ENCODE measurements at places on chromosomes 7 and 10.

- no peak for DNase-seq
Observed at GRCh38 chr10:73801253-73801590, 10.2 kb downstream of the NDST2 start.

- no peak for DNase-seq
Observed at GRCh38 chr10:116719804-116720203, 22.6 kb downstream of the HSPA12A start.

DNA sequence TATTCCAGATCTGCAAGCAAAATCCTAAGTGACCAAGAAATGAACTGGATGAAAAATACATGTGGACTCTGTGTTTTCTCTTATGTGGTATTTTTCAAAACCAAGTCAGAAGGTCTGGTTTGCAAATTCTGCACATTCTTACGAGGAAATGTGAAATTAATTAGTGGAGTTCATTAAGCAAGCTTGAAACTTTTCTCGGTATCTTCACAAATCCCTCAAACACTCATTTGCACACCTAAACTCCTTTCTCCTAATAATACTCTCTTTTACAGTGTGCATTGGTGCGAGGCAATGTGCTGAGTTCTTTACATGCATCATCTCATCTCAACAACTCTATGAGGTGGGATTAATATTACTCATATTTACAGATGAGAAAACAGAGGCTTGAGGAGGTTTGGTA, 82.1 kb downstream of the MTERF1 start:
- no peak for DNase-seq

DNA sequence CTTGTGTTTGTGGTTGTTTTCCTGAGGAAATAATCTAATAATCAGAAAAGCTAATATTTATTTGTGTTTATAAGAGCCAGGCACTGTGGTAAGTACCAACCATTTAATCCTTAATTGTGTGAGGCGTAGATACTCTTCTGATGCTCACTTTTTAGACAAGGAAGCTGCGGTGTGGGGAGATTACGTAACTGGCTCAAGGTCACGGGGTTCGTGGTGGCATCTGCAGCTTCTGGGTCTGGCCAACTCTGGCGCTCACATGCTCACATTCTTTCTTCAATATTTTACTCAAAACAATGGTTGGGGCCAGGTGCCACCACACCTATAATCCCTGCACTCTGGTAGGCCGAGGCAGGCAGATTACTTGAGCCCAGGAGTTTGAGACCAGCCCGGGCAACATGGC, 77.6 kb downstream of the RALA start:
- DNase-seq: no peak

GRCh38 chr10:42982891-42983506, 93.9 kb upstream of the RET start:
- no peak for DNase-seq

DNA sequence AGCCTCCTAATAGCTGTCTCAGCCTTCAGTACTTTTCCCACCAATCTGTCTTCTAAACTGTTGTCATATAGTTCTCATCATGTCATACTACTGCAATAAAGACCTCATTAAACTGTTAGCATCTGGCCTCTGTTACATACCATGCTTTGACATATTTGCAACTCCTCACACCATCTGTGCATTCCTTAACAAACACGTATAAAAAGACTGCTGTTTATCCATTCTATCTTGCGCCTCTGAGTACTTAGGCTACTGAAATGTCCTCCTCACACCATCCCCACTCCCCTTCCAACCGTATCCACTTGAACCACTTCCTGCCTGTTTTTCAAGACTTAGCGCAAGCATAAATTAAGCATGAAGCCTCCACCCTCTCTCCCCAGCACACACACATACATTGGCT, 41.6 kb downstream of the SLC16A9 start:
- DNase-seq: no peak

GRCh38 chr10:35492386-35493195, 112.5 kb upstream of the GJD4 start:
- DNase-seq: no peak

DNA sequence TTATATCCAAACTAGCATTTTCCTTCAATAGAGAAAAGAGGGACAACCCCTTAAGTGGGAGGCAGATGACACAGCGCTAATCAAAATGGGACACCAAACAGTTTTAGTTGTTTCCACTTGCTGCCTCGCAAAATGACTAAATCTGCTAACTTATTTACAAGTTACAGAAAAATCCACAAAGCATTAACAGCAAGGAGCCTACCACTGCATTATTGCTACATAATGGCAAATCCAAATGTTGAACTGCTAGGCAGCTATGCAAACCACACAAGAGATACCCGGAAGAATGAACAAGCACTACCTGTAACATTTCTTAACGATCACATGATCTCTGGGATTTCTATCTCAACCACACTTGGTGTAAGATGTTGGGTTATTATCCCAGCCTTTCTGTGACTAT, 96.7 kb downstream of the SFMBT2 start:
- no peak for DNase-seq

GRCh38 chr7:38704041-38704547, 72.9 kb upstream of the AMPH start:
- no peak for DNase-seq

DNA sequence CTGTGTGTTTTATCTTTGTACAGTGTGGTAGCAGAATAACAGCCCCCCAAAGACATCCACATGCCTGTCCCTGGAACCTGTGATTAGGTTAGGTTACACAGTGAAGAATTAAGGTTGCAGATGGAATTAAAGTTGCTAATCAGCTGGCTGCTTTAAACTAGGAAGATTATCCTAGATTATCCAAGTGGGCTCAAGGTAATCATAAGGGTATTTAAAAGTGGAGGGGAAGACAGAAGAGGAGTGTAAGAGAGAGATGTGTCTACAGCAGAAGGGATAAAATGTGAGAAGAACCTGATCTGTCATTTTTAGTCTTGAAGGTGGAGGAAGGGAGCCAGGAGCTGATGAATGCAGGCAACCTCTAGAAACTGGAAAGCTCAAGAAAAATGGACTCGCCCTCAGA, 117.6 kb downstream of the ARHGAP22 start:
- DNase-seq: no peak

GRCh38 chr7:44959433-44959951, 19.3 kb downstream of the MYO1G start:
- no peak for DNase-seq

DNA sequence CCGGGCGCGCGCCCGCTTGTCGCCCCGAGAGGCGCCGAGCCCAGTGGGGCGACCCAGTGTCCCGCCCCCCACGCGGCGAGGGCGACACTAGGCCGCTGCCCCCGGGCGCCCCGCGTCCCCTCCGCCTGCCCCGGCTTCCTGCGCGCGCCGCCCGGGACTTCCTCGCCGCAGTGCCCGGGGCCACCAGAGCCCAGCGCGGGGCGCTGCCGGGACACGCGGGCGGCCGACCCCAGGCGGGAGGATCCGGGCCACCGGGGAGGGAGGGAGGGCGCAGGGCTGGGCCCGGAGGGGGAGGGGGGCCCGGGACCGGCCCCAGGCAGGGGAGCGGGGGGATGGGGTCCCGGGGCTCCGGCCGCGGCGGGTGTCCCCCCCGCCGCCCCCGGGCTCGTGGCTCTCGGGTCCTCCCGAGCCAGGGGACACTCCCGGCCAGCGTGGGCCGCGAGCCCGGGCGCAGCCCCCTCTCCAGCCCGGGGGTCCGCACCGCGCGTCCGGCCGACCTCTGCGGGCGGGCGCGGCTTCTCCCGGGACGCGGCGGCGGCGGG, 435 bp upstream of the PWWP2B start:
- peak; percentile 25 for DNase-seq

GRCh38 chr10:59577984-59578383, 131.7 kb downstream of the SLC16A9 start:
- no peak for DNase-seq

DNA sequence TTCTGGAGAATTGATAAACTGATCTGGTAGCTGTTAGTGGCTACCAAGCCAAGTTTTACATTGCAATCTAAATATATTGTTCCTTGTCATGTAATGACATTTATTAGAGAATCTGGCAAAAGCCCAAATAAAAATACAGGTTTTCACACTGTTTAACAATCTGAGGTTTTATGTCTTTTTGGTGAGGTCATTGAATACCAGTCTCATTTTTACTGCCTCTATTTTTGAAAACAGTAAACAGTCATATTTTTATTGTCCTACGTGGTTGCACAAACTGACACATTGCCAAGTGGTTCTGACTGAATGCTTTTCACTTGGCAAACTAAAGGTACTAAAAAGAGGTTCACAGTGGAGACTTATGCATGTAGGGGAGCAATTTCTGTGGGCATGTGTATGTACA, 157.5 kb downstream of the PRKG1 start:
- DNase-seq: no peak

DNA sequence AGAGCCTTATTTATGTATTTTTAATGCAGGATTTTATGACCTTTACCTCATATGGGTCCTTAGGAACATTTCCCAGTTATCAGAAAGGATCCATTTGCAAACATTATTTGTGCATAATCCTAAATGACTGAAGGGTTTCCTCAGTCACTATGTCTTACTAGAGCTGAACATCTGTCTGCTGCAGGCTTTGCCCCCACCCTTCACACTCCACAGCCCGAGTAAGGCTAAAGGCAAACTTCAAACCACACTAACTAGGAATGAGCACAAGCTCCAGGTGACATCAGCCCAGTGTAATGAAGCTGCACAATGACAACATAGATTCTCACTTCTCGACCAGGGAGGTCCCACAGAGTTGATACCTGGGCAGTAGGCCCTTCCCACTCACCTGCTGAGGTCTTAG, 491.3 kb upstream of the MKI67 start:
- DNase-seq: no peak

DNA sequence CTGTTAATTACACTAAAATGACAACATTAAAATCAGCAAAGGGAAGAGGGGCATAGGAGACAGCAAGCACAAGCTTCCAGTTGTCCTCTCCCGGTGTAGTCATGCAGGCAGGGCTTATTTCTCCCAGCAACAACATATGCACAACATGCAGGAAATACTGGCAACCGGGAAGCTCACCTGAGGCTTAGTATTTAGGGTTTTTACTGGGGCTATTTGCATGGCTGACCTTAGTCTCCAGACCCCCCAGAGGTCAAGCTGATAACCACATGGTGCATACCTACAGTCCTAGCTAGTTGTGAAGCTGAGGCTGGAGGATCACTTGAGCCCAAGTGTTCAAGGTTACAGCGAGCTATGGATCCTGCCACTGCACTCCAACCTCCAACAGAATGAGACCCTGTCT, 12.8 kb upstream of the JMJD1C start:
- DNase-seq: no peak

- no peak for DNase-seq
Observed at GRCh38 chr7:113109718-113110117, 8.6 kb downstream of the SMIM30 start.

- DNase-seq: no peak
Observed at GRCh38 chr7:136617176-136617575, 251.3 kb upstream of the CHRM2 start.

- no peak for DNase-seq
Observed at GRCh38 chr7:55325371-55325792, 39.8 kb upstream of the LANCL2 start.

GRCh38 chr10:12780634-12781601, 220.6 kb downstream of the CCDC3 start:
- no peak for DNase-seq

GRCh38 chr10:91343010-91343409, 67.1 kb upstream of the HECTD2 start:
- DNase-seq: no peak

DNA sequence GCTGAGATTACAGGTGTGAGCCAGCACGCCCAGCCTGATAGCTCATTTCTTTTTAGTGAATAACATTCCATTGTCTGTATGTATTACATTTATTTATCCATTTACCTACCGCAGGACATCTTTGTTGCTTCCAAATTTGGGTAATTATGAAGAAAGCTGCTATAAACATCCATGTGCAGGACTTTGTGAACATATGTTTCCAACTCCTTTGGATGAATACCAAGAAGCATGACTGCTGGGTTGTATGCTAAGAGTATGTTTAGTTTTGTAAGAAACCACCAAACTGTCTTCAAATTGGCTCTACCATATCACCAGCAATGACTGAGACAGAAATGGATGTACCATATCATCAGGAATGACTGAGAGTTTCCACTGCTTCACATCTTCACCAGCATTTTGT, 200.2 kb upstream of the TMEM196 start:
- no peak for DNase-seq

DNA sequence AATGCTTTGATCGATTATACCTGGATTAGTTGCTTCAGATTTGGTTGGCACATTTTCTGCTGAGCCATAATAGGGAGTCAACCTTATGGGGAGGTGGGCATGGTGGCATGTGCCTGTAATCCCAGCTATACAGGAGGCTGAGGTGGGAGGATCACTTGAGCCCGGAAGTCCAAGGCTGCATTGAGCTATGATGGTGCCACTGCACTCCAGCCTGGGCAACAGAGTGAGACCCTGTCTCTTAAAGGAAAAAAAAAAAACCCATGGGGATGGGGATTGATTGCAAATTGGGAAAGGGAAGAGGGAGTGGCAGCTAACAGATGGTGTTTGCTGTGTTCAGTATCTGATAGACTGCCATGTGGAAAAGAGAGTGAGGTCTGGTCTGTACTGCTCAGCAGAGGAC, 11.1 kb downstream of the STK17A start:
- no peak for DNase-seq

DNA sequence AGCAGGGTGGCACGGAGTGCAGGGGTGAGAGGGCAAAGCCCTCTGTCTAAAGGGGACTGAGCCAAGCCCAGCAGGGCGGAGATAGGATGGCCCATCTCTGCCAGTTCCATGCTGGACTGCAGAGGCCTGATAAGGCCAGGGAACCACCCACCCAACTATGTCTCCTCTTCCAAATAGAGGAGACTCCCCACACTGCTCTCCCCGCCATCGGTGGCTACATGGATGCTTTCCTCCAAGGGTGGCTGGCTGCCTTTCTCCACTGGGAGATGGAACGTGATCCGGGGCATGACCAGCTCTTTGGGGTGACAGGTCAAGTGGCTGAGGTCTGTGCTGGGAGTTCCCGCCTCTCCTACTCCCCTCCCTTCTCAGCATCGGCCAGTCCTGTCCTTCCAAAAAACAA, 58.1 kb upstream of the MXI1 start:
- DNase-seq: no peak

DNA sequence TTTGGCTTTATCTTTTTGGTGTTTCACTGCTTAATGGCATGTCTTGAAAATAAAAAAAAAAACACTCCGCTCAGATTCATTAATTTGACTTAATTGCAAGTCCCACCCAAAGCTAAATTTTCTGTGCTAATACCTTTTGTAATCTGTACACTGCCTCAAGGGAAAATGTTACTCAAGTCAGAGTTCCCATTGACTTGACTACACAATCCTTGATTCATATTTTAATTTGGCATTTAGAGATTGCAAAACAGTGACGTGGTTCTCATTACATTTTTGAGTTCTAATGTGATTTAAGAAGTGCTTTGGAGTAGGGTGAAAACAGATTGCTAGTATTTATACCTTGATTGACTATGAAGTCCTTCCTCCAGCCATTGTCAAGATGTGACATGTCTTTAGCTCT, 21.3 kb upstream of the LIPM start:
- no peak for DNase-seq

- DNase-seq: no peak
Observed at GRCh38 chr7:46129831-46130230, 208.8 kb upstream of the IGFBP3 start.

DNA sequence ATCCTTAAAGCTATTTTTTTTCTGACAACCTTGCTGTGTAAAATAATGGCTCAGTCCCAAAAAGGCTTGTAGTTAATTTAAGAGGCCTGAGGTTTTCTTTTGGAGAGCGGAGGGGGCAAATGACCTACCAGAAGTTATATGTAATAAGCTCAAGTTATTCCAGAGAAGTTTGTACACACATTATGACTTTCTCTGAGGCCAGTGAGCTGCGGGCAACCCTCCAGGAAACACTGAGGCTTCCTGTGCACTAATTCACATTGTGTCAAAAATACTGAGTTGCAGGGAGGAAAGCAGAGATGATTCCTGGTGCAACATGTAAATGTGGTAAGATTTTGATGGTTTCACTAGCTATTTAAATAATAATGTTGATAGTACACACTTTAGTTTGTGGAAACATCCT, 188.6 kb downstream of the DIP2C start:
- DNase-seq: no peak

Data from activated CD8-positive, alpha-beta memory T cell treated with anti-CD3 and anti-CD28 coated beads for 4 hours (primary cell).